ENCODE measurements at places on chromosomes 4 and X. TPM values are rescaled to one million over a fixed set of nuclear protein-coding genes. Genes with fewer than 3 reads are reported as not detected.

DNA sequence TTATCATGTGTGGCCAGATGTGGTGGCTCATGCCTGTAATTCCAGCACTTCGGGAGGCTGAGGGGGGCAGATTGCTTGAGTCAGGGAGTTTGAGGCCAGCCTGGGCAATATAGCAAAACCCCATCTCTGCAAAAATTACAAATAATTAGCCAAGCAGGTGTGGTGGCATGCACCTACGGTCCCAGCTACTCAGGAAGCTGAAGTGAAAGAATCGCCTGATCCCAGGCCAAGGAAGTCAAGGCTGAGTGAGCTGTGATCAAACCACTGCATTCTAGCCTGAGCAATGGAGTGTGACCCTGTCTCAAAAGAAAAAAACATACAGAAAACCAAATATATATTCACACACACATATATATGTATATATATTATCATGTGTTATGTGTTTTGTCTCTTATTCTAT is 15.0 kb downstream of the APELA start:
- DNase-seq, result no peak
- no peaks in the 10 kb centered on the region for H3K36me3 ChIP-seq
- H3K4me1 ChIP-seq, result no peaks in the 10 kb centered on the region

Gene HPSE
- polyA plus RNA-seq, result 8.3 TPM

DNA sequence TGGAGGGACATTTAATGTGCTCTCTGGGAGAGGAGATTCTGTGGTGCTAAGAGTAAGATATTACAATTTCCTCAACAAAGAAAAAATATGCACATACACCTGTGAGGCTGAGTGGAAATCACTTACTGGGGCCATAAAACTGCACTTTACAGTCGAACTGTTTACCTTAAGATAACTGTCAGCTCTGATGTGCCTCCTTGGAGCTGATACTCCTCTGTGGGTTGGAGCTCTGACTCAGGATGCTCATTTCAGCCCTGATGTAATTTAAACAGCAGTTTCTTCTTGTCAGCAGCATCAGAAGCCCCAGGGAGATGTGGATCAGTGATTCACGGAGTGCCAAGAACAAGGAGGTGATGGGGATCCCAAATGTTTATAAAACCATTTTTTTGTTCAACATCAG is 241.9 kb upstream of the SFRP2 start:
- no peak overlapping the region for H3K4me3 ChIP-seq
- H3K27me3 ChIP-seq, result no peaks in the 10 kb centered on the region
- no peak overlapping the region for H3K27ac ChIP-seq
- no peak for DNase-seq

DNA sequence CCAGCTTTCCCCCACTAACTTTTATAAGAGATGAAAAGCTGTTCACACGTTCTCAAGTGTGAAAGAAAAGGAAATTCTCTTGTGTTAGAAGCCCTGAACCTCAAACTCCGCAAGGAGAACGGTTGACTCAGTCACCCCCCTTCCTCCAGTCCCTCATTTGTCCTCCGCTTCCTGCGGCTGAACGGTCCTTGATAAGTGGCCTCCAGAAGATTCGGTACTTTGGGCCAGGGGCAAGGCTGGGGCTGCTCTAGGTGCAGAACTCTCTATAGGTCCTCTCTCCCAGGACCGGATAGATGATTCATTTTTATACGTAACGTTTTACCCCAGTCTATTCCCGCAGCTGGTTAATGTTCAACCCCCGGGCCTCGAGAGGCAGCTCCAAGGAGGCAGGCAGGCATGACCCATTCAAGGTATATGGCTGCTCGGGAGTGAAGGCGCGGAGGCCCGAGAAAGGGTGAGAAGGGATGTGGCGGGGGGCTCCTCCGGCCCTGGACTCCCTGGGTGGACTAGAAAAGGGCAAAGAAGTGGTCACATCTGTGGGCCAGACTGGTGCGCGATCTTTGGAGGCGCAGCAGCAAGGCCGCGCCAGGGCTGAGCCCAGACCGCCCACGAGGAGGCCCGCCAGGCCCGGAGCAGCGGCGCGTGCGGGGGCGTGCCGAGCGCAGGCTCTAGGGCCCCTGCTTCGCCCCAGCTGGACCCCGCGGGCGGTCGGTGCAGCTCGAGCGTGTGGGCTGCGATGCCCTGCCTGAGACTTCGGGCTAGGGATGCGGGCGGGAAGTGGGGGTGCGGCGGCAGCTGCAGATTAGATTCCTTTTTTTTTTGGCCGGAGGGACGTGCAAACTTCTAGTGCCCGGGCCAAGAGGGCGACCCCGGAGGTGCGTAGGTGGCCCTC is 11.7 kb downstream of the PITX2 start:
- no peaks in the 10 kb centered on the region for H3K4me1 ChIP-seq
- no peak overlapping the region for H3K27ac ChIP-seq
- DNase-seq, result no peak
- no peak overlapping the region for H3K4me3 ChIP-seq

DNA sequence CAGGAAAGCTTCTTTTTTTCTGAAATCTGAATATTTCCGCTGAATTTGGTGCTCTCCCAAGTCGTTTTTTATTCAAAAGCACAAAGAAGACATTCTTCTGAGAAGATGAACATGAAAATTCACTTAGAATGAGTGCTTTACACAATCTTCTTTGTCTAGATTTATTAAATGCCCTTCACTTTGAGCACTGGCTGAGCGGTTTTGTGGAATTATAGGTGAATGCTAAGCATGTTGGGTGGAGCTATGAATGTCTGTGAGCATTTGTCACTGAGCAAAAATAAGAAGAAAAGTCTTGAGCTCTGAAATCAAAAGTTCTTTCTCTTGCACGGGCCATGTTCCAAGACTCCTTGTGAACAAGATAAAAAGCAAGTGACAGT is 13.1 kb downstream of the GASK1B start:
- no peak overlapping the region for H3K27ac ChIP-seq
- DNase-seq, result no peak
- H3K27me3 ChIP-seq, result no peaks in the 10 kb centered on the region
- no peaks in the 10 kb centered on the region for H3K36me3 ChIP-seq
